Esophagus mucosa (tissue), 1 donor: ENCODE measurements at places on chromosomes 1 and 21. TPM values are rescaled to one million over a fixed set of nuclear protein-coding genes. Genes with fewer than 3 reads are reported as not detected.

Gene KIAA1614
- total RNA-seq = 0.36 TPM

Gene NR1I3
- total RNA-seq = not detected

Gene COL24A1
- total RNA-seq = not detected

Gene FCRL4
- total RNA-seq = 0.04 TPM

Gene LCE1F
- not detected for total RNA-seq
